NCI-H82 (cell line): ENCODE measurements at places on chromosomes 13 and 19.
A peak's percentile ranks its signal among the peaks of the same experiment; 100 is the strongest.

DNA sequence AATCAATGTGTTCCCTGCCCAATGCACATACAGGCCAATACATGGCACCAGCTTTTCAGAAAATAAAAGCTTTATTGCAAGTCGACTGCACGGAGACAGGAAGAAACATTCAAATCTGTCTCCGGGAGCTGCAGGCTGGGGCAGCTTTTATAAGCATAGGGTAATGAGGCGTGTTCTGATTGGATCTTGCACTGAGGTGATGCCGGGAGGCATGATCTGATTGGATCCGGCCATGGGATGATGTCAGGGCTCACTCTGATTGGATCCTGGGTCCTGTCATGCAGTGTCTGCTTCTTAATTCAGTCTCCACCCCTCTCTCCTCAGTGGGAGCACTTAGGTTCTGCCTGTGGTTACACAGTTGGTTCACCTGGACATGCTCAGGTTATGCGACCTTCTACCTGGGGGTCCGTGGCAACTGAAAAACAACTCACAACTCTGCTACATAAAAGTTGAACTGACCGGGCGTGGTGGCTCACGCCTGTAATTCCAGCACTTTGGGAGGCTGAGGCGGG, 11.8 kb upstream of the FBN3 start:
- DNase-seq, result peak; percentile 91

GRCh38 chr13:33496336-33496735, 210.8 kb upstream of the STARD13 start:
- no peak for DNase-seq

- no peak for DNase-seq
Measured at GRCh38 chr19:46759206-46759605, 13.0 kb upstream of the STRN4 start.

DNA sequence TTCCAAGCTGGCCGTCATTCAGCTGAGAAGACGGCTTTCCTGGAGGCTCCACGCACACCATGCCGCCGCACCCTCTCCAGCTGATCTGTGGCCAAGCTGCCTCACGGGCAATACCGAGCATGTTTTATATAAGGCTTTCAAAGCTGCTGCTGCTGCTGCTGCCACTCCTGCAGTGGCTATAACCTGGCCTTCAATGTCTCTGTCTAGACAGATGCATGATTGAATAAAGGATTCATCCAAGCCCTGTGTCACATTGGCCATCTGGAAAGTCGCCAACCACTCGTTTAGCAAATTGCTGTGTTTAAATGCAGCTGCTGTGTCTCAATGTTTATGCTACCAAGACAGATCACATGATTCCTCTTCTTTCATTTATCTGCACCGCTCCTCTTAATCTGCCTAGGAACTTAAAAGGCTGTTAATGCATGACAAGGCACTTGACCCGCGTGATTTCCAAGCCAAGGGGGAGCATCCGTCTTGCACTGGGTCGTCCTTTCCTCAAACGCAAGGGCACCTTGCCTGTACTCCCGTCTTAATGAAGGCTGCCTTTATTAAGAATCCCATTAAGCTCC, 114.3 kb downstream of the TEX26 start:
- DNase-seq, result peak; percentile 97

- peak; percentile 60 for DNase-seq
Measured at GRCh38 chr13:108115738-108116137, 99.6 kb downstream of the LIG4 start.

- no peak for DNase-seq
Measured at GRCh38 chr13:48492096-48492440, 40.8 kb downstream of the RCBTB2 start.

GRCh38 chr13:98311200-98311548, 134.1 kb upstream of the RNF113B start:
- DNase-seq, result no peak

DNA sequence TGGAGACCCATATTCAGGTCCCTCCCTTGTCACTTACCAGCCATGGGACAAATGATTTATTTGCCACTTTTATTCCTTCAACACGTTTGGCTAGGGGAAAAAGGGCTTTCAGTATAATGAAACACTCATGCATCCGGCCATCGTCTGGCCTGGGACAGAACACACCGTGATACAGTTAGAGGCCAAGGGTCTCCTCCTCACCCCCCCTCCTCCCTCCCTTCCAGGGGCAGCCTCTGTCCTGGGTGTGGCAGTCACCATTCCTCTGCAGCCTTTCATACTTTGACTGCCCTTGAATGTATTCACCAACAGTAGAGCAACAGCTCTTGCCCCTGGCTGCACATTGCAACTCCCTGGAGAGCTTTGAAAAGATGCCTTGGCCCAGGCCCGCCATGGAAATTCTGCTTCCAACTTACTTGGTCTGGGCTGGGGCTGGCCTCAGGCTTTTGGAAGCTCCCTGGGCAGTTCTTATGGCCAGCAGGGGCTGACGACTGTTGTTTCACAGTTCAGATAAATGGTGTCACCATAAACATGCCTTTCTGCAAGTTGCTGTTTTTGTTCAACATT, 3.0 kb downstream of the PAK4 start:
- no peak for DNase-seq

DNA sequence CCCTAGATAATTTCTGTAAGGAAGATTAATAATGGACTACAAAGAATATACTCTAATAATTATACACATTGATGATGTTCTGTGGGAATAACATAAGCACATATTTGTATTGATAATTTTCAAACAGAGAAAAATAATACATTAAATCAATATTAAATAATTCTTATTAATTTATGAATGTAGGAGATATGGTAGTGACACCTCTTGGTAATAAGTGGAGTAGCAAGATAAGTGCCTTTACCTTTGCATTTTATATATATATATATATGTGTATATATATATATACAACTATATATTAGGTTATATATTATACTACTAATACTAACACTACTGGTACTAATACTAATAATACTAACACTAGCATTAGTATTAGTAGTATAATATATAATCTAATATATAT, 905.8 kb downstream of the SLITRK1 start:
- no peak for DNase-seq

- DNase-seq, result no peak
Measured at GRCh38 chr13:21738630-21739029, 67.8 kb downstream of the FGF9 start.

DNA sequence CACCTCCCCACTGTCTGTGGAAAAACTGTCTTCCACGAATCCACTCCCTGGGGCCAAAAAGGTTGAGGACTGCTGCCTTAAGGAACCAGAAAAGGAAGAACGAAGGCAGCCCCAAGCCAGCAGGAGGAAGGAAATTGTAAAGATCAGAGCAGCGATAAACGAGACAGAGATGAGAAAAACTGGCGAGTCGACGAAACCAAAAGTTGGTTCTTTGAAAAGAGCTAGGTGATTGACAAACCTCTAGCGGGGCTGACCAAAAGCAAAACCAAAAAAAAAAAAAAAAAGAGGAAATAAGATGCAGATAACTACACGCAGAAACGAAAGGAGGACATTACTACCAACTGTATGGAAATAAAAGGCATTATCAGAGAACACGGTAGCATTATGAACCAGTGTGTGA, 76.9 kb downstream of the GADD45B start:
- no peak for DNase-seq

GRCh38 chr19:23528376-23528775, 133.1 kb upstream of the ZNF91 start:
- no peak for DNase-seq

DNA sequence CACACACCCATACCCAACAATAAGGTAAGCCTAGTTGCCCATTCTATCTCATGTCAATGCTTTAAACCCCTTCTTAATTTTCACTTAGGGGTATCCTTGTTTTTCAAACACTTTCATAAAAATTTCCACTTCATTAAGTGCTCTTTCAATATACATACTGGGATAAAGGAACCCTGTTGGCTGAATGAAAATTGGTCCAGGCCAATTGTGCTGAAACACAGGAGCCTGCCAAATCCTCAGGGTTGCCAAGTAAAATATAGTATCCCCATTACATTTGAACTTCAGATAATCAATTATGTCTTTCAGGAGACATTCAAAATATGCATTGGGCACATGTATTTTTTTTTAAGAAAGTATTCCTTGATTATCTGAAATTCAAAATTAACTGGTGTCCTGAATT, 1131.1 kb downstream of the SLITRK1 start:
- no peak for DNase-seq

DNA sequence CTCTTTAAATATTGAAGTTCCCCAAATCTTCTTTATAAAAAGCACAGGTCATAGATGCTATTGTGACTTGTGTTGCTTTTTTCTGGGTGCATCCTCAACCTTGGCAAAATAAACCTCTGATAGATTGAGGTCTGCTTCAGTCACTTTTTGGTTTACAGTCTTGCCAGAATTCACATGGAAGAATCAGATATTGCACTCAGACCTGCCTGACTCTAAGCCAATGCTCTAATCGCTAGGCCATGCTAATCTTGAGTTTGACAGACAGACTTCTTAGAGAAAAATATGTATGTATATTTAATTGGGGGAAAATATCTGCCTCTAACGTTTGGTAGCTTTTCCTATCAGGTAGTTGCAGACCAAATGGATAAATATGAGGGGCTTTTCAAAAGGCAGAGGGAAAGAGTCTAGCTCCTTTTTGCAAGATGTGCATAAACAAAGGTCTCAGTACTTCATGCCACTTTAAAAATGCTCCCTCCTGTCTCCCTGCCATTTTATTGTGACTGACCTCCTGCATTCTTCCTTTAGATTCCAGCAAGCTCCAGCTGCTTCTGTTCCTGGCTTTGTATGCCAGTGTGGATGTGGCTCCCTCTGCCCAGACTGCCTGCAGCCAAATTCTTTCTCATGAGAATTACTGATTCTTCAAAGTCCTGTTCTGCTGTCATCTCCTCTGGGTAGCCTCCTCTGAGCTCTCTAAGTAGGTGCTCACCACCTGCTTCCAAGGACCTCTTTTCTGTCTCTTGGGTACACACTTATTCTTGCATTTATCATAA, 42.4 kb upstream of the RFC3 start:
- no peak for DNase-seq

- no peak for DNase-seq
Measured at GRCh38 chr13:21071924-21072323, 10.5 kb upstream of the LATS2 start.
